ENCODE measurements at places on chromosomes 3 and 15.
A peak's percentile ranks its signal among the peaks of the same experiment; 100 is the strongest.

DNA sequence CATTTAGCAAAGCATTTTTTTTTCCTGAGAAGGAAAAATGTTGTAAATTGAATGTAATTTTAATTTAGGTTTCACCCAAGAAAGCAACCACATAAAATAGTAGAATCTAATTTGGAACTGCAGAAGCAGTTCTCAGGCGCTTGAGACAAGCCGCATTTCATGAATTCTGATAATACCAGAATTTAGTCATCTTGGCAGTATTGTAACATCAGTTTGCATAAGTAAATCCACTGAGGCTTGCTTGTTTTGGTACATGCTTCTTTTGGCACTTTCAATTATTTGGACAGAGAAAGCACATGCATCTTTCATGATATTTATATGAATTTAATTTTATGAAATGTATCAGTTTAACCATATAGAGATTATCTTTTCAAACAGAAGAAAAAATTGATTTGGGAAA, 389.7 kb upstream of the ROBO1 start:
- DNase-seq = no peak

DNA sequence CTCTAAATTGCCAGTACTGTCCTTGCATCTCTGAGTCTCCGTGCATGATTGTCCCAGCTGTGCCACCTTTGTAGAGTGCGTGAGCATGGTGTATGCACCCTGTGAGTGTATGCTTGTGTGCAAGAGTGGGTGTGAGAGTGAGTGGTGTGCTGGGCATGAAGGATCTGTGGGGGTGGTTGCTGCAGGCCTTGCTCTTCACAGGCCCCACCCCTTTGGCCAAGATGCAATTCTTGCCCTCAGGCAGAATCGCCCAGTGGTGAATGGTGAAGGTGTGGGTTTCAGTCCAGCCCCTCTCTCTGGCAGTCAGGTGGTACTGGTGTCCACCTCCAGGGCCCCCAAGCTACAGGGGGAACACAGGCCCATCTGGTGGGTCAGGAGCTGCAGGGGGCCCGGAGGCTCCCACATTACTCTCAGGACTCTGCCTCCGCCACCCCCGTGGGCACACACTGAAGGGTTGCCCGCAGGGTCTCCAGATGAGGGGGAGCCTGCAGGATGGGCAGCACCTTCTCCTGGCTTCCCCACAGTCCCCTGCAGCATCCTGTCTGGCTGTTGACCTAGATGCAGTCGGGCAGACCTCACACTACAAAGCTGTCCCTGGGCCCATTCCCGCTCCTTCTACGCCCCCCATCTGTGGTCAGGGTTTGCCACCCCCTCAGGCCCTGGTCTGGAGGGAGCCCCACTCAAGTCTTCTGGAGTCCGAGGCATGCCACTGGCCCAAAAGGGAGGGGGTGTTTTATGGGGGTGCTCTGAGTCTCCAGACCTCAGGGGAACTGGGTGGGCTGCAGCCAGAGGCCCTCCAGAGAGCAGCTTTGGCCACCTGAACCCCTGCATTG, 8.3 kb upstream of the ROPN1B start:
- DNase-seq = no peak

- DNase-seq = peak; percentile 51
These were observed at the start of gene ACAD11 for GRCh38 chr3:132659365-132660051. Gene ACAD11 (minus strand): TSS chr3:132659809. CDS start chr3:132659751, 58 bp downstream.

DNA sequence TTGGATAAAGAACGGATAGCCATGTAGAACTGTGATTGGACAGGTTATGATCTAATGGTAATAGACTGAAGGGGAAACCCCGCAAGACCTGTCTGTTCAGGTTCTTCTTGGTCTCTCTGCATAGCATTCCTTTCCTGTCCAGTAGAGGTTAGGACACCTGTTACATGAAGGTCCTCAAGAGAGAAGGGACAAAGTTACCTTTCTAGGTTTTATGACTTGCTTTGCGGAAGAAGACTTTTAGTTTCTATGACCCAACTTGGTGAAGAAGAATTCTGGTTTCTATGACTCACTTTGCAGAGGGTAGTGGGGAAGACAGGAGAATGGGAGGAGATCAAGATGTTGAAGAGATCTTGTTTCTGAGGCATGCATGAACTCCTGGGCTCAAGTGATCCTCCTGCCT, 97.9 kb upstream of the C3orf80 start:
- DNase-seq = no peak

GRCh38 chr3:151768393-151768930, 34.7 kb downstream of the AADACL2 start:
- DNase-seq = no peak

DNA sequence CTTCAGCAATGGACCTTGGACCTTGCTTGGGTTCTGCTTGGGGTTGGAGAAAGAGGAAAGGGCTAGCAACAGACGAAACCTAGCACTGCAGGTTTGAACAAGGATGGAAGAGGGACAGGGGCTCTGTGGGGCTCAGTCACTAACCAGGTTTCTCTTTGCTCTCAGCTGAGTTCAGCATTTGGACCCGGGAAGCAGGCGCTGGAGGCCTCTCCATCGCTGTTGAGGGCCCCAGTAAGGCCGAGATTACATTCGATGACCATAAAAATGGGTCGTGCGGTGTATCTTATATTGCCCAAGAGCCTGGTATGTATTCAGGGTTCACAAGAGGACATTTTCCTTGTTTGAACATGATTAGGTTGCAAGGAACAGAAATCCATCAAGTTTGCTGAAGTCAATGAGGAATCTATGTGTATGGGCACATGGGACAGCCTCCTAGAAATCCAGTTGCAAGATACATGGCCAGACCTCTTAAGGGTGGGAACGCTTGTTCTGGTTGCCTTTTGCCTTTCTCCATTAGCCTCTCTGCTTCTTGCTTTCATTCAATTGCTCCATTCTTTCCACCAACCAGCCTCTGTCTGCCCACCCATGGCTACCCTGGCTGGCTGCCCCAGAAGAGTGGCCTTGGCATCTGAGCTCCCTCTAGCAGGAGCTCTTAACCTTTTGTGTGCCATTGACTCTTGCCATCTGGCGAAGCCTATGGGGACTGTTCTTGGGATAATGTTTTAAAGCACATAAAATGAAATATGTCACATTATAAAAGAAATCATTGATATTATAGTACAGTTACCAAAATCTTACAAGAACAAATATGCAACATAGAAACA, 55.9 kb downstream of the DNASE1L3 start:
- no peak for DNase-seq

DNA sequence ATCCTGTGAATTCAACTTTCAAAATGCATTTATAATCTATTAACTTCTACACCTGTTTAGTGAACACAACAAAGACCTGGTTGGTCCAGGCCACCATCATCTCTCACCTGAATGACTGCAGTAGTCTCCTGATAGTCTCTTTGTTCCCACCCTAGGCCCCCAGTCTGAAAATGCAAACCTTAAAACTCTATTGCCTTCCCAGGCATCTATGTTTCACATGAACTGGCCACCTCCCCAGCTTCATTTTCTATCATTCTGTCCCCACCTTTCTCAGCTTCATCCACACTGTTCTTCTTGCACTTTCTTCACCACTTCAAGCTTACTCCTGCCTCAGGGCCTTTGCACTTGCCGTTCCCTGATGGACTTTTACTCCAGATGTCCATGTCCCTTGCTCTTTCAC, 45.0 kb downstream of the CLSTN2 start:
- no peak for DNase-seq

GRCh38 chr3:128376516-128376915, 90.2 kb downstream of the DNAJB8 start:
- DNase-seq = no peak

- DNase-seq = no peak
These were observed 90.2 kb downstream of the CHSY1 start for GRCh38 chr15:101161656-101162055.

DNA sequence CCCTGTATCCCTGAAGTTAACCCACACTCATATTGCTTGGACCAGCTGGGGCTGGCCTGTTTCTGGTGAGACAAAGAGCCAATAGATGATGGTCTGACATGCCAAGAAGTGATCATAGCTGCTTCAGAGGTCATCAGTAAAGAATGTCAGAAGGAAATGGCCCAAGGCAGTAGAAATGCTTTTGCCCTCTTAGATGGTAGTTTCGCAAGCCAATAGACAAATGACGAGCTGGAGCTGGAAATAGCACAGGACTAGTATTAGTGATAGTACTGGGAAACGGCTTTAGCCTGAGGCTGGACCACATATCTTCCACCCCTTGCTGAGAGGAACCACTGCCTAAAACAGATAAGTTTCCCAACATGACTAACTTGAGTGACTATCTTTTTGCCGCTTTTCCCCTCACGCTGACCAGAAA, 176.1 kb upstream of the THBS1 start:
- DNase-seq = no peak

GRCh38 chr3:174247687-174248152, 611.4 kb upstream of the NAALADL2 start:
- no peak for DNase-seq

DNA sequence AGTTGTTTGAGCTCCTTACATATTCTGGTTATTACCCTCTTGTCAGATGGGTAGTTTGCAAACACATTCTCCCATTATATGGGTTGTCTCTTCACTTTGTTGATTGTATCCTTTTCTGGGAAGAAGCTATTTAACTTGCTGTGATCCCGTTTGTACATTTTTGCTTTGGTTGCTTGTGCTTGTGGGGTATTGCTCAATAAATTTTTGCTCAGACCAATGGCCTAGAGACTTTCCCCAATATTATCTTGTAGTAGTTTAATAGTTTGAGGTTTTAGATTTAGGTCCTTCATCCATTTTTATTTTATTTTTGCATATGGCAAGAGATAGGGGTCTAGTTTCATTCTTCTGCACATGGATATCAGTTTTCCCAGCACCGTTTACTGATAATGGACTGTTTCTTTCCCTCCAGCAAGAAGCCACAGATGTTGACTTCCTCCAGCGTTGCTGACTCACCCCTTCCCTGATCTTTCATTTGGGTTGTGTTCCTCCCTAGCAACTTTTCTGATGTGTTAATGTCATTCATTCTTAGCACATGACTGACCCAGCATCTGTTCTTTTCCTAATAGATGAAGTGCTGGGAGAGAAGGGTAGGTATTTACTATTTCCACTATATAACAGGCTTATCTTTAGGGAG, 166.7 kb upstream of the SGO1 start:
- DNase-seq = no peak

DNA sequence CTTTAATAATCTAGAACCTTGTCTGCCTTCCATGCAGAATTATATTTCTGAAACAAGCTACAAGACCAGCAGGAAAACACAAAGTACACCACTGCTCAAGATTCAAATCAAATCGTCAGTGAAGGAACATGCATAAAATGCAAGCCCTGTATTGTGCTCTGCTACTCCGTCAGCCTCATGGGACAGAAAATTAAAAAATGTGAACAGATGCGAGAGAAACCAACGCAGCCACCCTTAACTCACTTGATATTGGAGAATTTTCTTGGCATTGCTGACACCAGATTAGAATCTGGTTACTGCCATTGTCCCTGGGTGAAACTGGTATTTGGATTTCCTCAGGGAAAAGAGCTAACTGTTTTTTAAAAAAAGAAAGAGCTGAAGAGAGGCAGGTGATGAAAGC, 23.6 kb downstream of the ANXA2 start:
- no peak for DNase-seq

GRCh38 chr3:179276001-179276400, 25.1 kb upstream of the KCNMB3 start:
- no peak for DNase-seq

- DNase-seq = no peak
These were observed 441.2 kb downstream of the FHIT start for GRCh38 chr3:60809857-60810610.

DNA sequence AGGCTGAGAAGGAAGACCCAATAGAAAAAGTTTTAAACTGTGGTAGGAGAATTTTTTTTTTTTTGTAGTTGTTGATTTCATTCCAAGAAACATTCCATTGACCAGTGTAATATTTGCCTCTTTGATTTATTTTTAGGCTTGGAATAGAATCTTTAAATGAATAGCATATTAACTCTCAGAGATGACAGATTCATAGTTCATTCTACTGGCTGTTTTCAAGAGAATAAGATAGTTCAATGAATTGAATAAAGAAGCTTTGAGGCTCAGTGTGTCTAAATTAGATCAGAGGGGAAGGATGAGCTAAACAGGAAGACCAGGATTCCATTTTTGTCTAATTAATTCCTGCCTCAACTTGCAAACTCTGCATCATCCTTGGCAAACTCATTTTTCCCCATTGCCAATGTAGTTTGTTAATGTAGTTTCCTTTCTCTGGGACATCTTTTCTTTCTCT, 98.4 kb downstream of the NAALADL2 start:
- no peak for DNase-seq

DNA sequence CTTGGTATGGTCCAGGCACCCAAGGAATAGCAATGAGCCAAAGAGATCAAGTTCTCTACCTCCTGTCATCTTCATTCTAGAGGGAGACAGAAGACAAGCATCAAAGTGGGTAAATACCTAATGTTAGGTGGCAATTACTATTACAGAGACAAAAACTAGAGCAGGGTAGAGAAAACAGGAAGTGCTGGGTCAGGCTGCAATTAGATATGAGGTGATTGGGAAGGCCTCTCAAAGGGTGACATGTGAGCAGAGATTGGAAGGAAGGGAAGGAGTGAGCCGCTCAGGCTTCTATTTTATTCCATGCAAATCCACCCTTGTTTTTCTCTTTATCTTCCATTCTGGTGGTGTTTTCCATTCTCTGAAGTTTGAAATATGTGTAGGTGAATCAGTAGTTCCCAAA, 37.4 kb downstream of the EBLN2 start:
- no peak for DNase-seq

GRCh38 chr3:127755305-127755681, 67.0 kb downstream of the MGLL start:
- DNase-seq = no peak

DNA sequence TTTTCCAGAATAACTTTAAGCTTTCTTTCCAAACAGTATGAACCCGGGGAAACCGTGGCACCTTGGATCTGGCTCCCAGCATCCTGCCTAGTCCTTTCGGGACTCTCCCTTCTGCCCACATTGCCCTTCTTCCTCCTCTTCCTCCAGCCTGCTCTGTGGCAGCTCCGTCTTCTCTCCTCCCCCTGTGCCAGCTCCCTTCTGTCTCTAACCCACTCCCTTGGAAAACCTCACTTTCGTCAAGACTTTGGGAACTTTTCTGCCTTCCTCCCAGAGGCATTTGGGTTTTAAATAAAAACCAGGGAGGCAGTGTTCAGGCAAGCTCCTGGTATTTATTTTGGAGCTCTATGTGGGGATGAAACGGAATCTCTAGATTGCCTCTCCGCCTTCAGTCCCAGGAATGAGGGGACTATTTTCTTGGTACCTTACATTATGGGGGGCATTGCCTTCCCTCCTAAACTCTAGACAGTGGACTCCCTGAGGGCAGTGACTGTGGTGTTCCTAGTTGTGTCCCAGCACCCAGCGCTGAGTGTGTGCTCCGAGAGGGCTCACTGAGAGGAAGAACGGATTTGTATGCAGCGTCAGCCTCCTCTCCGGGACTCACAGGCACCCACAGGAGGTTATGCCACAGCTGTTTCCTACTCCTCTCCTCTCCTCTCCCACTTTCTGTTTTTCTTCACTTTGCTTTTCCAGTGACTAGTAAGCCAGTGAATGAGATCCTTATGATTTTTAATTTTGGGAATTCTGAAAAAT, 105.4 kb upstream of the MRPS22 start:
- no peak for DNase-seq
